ENCODE measurements at places on chromosomes 1 and 21. TPM values are rescaled to one million over a fixed set of nuclear protein-coding genes. Genes with fewer than 3 reads are reported as not detected.

DNA sequence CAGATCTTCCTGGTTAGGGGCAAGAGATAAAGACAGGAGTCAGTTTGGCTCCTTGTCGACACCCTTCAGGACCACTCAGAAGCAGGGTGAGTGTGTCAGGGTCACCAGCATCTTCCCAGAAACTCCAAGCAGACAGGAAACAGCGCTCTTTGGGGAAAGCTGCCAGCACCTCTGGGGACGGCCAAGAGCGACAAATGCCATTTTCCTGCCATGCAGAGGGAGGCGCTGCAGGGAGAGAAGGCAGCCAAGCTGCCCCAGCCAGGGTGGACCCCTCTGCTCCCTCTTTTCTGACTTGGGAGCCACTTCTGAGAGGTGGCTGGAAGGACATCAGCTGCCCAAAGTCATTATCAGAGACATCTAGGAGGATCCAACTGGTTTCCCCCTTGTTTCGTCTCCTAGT, 29.0 kb downstream of the SIM2 start:
- DNase-seq = no peak

GRCh38 chr1:165570078-165570477, 26.3 kb downstream of the LRRC52 start:
- DNase-seq = no peak

DNA sequence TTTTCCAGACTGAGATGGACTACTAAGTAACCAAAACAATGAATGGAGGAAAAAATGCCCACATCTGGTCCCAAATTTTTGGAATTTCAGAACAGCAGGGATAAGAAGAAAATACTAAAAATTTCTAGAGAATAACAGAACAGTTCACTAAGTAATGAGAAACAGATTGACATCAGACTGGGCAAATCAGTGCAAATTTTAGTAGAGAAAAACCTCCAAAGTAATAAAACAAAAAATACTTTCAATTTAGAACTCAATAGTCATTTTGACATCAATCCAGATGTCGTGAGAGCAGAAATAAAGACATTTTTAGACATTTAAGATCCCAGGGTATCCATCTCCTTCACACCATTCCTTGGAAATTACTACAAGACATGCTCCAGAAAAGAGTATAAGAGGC, 39.3 kb downstream of the CRP start:
- no peak for DNase-seq

- no peak for DNase-seq
These were observed 22.1 kb upstream of the GADD45A start for GRCh38 chr1:67662884-67663283.

DNA sequence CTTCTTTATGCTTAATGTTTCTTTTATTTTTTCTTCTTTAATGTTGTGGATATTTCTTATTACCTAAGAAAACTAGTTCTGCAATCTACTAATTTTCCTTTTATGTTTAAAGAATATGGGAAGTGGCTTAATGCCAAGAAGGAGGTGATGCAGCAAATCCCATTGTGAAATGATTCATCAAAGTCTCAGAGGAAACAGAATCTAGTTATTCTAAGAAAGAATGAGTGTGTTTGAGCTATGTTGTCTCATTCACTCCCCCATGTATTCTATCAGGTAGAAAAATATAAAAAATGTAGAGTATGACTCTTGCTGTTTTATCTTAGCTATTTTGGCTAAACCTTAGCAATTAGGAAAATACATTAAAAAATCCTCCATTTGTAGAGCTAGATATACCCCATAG, 659.9 kb upstream of the RGS18 start:
- DNase-seq = peak; percentile 19

GRCh38 chr21:39127506-39127905, 55.7 kb downstream of the PSMG1 start:
- DNase-seq = no peak

DNA sequence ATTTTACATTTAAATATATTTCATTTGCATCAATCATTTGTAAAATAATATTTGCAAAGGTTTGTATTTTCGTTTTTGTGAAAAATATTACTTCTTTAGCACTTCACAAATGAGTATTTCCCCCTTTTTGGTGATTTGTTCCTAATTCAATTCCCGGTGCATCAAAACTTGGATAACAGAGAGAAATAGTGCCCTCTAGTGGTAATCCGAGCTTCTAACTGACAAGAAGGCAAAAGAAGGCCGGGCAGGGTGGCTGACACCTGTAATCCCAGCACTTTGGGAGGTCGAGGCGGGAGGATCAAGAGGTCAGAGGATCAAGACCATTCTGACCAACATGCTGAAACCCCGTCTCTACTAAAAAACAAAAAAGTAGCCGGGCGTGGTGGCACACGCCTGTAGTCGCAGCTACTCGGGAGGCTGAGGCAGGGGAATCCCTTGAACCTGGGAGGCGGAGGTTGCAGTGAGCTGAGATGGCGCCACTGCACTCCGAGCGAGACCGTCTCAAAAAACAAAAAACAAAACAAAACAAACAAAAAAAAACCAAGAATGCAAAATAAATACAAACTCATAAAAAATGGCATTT, 137.7 kb downstream of the COL11A1 start:
- peak; percentile 63 for DNase-seq

DNA sequence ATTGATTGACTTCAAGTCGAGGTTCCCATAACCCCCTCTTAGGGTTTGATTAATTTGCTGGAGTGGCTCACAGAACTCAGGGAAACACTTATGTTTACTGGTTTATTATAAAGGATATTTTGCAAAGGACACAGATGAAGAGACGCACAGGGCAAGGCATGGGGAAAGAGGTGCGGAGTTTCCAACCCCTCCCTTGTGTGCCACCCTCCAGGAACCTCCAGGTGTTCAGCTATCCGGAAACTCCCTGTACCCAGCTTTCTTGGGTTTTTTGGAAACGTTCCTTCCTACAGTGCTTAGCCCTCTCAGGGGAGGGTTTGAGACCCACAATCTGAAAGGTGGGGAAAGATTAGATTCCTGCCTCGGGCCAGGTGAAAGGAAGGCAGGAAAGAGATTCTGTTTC, 48.2 kb downstream of the UCK2 start:
- no peak for DNase-seq

DNA sequence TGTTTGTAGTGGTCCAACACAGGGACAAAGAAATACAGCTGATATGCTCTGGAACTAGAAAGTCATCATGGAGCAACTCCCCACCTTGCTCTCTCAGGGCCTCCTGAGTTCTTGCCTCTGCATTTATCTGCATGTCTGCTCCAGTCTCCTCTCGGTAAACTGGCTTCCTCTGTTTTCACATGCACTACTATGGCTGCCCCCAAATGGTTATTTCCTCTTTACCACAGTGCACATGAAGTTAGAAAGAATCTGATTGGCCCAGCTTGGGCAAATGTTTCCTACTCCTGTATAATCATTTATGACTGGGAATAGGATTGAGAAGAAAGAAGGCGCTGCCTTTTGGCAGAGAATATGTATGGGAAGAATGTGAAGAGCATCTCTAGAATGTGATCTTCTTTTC, 16.5 kb upstream of the PSMB2 start:
- no peak for DNase-seq

DNA sequence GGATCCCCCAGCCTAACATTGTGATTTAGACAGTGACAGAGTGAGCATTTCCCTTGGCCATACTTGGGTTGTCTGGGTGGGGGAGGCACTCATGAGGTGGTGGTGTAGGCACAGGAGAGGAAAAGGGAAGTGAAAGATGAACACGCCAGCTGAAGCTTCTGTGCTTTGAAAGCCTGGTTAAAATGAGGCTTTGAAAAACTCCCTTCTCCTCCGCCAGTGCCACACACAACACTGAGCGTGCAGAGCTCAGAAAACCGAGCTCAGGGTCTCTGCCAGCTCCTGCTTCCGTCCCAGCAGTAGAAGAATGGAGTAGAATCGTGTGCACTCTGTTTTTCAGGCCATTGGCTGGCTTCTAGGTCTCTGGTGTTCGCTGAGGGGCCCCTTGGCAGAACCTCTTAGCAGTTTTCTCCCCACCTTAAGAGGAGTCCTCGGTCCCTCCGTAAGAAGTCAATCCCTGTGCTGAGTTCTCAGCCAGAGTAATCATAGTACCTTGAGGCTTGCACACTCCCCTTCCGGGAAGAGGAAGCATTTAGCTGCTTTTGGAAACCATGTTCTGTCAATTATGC, 12.9 kb downstream of the PLEKHM2 start:
- no peak for DNase-seq

DNA sequence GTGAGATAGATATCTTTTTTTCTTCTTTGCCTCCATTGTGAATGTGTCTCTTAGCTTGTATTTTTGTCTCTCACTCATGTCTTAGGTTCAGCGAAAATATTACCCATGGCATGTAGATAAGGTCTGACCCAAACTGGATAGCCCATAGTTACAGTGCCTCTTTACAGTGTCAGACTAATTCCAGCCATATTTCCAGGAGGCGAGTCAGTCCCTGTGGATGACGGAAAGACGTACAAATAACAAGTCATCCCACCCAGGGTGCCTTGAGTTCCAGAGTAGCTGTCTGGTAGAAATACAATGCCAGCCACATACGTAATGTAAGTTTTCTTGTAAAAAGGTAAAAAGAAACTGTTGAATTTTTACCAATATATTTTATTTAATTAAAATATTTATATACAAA, 157.3 kb downstream of the ZNF281 start:
- DNase-seq = no peak

- no peak for DNase-seq
These were observed 14.8 kb upstream of the PADI2 start for GRCh38 chr1:17134034-17134433.

GRCh38 chr1:116529681-116530080, 41.1 kb downstream of the CD58 start:
- no peak for DNase-seq

- no peak for DNase-seq
These were observed 44.6 kb upstream of the SLC30A1 start for GRCh38 chr1:211623515-211623914.

DNA sequence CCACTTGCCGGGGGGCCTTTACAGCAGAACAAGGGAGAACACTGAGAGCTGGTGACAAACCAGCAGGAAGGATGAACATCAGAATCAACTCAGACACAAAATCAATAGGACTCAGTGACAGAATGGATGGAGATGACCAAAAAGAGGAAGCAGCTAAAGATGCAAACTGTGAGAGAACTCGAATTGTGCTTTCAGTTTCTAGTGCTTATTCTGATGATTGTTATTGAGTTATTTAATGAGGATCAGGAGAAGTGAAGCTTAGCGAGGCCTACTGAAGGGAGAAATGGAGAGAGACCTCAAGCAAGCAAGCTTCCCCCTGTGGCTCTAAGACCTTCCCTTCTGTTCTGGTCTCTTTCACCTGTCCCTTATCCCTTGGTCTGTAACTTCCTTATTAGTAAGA, 30.3 kb upstream of the TMEM125 start:
- no peak for DNase-seq

- DNase-seq = no peak
These were observed 135.7 kb upstream of the KRTAP19-8 start for GRCh38 chr21:31173881-31174555.

DNA sequence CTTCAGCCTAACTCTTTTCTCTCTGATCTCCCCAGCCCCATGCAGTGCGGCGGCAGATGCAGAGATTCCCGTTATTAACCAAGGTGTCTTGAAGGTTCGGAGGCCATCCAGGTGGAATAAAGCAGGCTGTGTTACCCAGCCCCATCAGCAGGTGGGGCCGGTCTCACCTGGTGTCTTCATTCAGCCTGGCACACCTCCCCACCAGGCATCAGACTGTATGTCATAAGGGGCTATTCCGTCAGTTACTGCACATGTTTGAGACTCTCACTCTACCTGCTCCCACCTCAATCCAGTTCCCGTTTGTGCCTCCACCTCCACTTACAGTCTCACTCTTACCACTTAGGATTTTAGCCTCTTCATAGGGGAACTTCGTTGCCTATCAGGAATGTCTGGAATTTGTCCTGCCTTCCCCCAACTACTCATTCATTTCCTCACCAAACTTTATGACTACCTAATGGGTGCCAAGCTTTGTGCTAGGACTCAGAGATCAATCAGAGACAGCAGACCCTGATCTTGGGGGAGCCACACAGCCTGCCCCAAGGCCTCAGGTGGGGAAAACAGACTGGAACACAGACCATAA, 170.2 kb downstream of the PLPP3 start:
- no peak for DNase-seq

DNA sequence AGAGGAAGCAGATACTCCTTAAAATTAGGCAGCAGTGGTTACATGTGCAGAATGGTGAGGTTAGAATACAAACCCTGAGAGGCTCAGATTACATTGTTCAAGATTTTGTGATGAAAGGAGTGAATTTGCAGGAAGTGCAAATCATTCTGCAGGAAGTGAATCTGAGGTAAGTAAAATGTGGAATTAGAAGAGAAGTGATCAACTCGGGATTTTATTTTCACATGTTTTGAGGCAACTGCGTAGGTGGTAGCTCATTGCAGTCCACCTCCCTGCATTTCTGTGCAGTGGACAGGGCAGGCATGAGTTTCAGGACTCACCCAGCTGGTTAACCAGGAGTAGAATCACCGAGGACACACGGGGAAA, 2.1 kb upstream of the PLA2G2C start:
- no peak for DNase-seq

DNA sequence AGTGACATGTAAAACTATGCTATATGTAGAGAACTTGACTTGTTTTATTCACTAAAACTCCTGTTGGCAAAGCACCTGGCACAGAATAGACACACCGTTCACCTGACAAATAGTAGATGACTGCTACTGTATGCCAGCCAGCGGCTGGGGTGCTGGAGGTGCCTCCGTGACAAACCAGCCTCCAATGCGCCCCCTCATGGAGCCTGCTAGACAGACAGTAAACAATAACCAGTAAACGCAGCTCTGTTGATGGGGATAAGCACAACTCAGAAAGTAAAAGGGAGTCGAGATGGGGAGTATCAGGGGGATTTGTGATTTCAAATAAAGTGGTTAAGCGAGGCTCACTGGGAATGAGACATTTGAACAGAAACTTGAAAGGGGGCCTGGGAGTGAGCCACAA, 107.2 kb downstream of the PRDM2 start:
- DNase-seq = peak; percentile 14

GRCh38 chr1:85406887-85407533, 57.9 kb downstream of the DDAH1 start:
- DNase-seq = peak; percentile 84

DNA sequence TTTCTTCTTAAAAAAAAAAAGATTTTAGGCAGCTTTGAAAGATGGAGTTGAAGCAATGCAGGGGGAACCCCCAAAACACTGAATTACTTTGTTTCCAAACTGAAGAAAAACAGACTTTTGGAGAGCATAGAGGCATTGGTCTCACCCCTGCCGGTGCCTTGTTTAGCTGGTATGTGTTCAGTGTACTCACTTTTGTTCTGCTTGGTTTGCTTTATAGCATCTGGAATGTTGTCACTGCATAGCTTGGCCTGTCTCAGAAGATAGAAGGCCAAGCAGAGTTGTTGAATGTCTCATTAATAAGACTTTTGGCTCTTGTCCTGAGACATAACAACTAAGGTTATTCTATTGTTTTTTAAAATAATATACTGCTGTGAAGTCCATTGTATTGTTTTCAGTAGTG, 6.9 kb downstream of the THRAP3 start:
- no peak for DNase-seq

- peak; percentile 86 for DNase-seq
These were observed 3.6 kb upstream of the MXRA8 start for GRCh38 chr1:1361982-1362423.

Gene SYTL1
- not detected for total RNA-seq

Gene ETV3L
- not detected for total RNA-seq

Gene CACNA1E
- not detected for total RNA-seq

Gene DEPDC1
- total RNA-seq = 134 TPM

Gene SAMD13
- 0.98 TPM for total RNA-seq

Gene GPR3
- total RNA-seq = 8.1 TPM

Gene CASZ1
- total RNA-seq = 0.11 TPM

Gene TPTE
- not detected for total RNA-seq

Gene CLCA1
- not detected for total RNA-seq

Gene ADORA1
- 19.1 TPM for total RNA-seq

Gene FHAD1
- total RNA-seq = not detected

Gene URB1
- 19.9 TPM for total RNA-seq

Gene NGF
- not detected for total RNA-seq
